ENCODE measurements at places on chromosomes 5 and 9.

GRCh38 chr9:108105885-108106284, 616.3 kb upstream of the KLF4 start:
- no peak for DNase-seq

GRCh38 chr5:96961053-96961452, 25.2 kb downstream of the LNPEP start:
- no peak for DNase-seq

DNA sequence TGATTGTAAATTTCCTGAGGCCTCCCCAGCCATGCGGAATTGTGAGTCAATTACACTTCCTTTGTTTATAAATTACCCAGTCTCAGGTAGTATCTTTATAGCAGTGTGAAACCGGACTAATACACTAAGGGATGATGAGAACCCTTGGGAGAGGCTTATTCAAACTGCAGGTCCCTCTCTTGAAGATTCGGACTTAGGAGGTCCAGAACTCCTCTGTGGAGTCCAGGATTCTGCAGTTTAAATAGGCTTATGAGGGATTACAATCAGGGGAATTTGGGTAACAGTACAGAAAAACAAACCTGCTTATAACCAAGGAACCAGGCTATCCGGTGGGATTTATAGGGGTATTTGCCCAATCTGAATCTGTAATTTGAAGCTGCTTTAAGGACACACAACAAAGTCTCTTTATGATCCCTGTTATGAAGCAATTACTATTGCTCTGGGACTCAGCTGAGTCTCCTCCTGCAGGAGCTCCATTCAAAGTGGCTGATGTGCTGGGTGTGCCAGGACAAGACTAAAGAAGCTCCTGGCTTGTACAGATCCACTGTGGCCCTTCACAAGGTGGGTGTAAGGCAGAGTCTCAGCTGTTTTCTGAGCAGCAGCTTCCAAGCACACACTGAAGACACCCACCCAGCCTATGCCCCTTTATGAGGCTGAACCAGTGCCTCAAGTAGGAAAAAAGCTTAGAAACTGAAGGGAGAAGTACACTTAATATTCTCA, 41.8 kb upstream of the LHFPL2 start:
- no peak for DNase-seq

DNA sequence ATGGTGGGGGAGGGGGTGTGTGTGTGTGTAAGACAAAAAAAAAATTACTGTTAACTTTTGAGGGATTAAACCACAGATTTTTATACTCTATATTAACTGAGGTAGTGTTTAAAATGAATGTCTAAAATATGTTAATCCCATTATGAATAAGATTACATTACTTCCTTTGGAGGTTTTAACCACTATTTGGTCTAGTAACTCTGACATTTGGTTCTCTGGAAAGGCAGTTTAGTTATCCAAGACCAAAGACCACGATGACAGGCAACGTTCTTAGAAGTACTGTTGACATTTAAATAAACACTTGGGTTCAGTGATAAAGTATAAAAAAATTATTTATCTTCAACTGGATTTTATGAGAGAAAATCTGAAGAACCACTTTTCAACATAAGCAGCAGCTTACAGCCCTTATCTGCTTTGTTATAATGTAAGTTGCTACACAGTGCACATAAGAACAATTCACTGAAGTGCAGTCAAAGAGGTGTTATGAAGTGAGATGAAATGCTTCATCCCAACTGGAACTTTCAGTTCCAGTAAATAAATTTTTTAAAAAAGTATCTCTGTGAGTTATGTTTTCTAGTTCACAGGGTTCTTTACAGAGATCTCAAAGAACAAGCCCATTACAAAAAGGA, 94.5 kb downstream of the OSMR start:
- DNase-seq, result no peak

GRCh38 chr5:115831163-115831768, 10.1 kb downstream of the ATG12 start:
- DNase-seq, result peak; percentile 50

DNA sequence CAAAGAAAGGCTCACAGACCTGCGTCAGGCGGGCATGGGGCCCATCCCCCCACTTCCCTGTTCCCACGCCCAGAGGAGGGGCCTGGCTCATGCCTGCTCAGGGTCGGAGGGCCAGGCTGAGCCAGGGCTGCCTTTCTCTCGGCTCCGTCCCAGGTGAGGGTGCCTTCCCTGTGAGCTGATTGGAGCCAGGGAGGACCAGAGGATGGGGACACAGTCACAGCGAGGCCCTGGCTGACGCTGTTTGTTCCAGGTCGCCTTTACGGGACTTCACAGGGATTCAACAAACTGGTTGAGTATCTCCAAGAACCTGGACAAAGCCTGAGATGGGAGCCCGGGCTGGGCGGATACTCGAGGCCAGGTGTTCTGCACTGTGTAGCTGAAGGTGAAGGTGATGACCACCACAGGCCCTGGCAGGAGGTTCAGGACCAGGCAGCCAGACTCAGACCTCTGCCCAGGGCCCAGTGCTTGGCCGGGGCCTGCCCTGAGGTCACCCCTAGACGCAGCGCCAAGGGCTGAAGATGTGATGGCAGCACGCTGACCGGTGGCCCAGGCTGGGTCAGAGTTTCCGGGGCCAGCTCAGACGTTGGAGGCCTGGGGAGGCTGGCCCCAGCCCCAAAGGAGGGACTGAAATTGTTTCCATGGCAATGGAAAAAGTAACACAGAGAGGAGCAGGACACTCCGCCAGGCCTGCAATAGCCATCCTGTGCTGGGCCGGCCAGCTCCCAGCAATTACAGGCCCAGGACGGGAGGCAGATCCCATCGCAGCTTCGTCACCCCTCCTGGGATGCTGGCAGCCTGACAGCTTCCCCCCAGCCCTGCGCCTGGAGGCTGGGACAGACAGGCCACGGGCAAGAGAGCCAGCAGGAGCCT, 65.3 kb upstream of the ADAMTS2 start:
- DNase-seq, result no peak

DNA sequence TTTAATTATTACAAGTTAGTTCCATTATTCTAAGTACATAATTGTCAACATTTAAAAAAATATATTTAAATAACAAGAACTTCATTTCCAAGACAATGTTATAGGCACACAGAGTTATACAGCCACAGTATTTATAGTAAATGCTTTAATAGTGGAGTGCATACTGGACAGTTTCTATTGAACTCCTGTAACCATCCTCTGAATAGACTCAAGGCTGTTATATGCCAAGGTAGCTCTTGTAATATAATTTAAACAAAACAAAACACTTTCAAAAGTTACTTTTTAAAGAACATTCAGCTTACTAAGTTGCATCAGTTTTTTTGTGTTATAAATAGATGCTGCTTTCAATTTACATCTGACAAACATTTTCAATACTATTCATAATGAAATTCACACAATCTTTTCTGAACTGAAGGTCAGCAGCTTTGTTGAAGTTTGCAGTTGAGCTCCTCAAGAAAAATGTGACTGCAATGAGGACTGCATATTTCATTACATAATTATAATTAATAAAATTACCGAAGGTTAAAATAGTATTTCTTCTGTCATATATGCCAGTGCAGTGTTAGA, 549.9 kb upstream of the CYLC2 start:
- DNase-seq, result no peak

DNA sequence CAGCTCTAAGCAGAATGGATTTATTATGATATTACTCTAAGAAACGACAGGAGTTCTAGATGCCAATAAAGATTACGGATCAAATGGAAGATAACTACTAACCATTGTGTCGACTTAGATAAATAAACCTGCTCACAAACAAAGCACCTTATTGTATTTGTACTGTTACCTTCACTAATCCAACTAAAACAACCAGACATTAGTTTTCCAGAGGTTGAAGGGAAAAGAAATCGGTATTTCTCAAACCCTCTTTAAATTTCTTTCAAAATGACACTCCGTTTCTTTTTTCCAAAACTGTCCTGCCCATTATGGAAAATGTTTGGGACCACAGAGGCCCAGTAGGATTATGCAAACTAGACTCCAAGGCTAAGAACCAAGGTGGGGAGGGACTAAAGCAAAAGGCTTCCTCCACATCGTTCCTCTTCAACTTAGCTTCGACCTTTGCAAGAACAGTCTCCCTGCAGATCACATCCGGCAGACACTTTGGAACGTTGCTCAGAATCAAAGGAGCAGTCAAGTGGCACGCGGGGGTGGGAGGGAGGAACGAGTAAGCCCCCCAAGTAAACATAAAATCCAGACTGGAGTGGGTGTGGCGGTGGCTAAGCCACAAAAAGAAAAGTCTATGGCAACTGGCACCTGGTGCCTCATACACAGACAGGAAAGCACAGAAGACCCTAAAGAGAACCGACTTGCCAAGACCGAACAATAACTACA, 2.7 kb downstream of the MLLT3 start:
- DNase-seq, result peak; percentile 14

GRCh38 chr9:15856591-15856990, 303.7 kb downstream of the CCDC171 start:
- DNase-seq, result no peak

- no peak for DNase-seq
Measured at GRCh38 chr9:121744687-121745395, 93.4 kb downstream of the DAB2IP start.

Data from A549 (cell line).